Lung microvascular endothelial cell (primary cell): ENCODE measurements at places on chromosomes 4 and X. TPM values are rescaled to one million over a fixed set of nuclear protein-coding genes. Genes with fewer than 3 reads are reported as not detected.
A peak's percentile ranks its signal among the peaks of the same experiment; 100 is the strongest.

The GRIA2 gene
- under 0.01 TPM in 1 of 2 replicates, not detected in the other for total RNA-seq

GRCh38 chr4:15423285-15423711 lies 4.5 kb upstream of the C1QTNF7 start:
- DNase-seq, result no peak

The IL15 gene
- 0.87 and 1.2 TPM in 2 replicates for total RNA-seq

The CLDN22 gene
- not detected in 2 replicates for total RNA-seq

The NALF2 gene
- total RNA-seq, result under 0.01 and 0.20 TPM in 2 replicates

- peak; percentile 36 for DNase-seq
Measured at GRCh38 chr4:113635739-113636437, 125.7 kb downstream of the CAMK2D start.

The DCAF12L2 gene
- under 0.01 TPM in 1 of 2 replicates, not detected in the other for total RNA-seq

DNA sequence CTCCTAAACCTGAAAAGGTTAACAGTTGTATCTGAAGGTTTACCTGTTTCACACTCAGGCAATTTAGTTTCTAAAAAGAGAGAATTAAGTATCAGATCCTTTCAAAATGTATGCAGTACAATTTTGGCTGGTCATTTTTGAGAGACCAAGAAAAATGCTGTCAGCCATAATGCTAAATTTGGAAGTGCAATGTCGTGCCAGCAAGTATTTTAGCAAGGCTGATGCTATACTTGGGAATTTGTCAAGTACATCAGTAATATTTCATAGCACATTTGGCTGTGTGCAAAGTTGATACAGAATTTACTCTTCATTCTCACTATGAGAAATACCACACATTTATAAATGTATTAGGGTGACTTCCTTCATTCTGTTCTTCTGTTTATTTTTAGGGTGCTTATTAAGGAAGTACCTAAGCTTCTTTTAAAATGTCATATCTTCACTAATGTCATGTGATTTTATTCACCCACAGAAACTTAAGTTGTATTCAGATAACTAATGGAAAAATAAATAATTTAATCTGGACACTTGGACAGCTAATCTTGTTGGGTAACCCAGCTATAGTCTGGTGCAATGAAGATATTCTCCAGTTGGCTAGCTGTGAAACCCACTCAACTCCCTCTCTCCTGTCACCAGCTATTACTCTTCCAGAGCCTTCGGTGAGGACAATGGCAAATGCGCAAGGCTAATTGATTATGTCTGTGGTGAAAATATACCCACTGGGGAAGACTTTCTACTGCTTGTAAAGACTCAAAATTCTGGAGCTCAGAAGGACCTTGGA lies 84.2 kb upstream of the TLL1 start:
- no peak for DNase-seq

DNA sequence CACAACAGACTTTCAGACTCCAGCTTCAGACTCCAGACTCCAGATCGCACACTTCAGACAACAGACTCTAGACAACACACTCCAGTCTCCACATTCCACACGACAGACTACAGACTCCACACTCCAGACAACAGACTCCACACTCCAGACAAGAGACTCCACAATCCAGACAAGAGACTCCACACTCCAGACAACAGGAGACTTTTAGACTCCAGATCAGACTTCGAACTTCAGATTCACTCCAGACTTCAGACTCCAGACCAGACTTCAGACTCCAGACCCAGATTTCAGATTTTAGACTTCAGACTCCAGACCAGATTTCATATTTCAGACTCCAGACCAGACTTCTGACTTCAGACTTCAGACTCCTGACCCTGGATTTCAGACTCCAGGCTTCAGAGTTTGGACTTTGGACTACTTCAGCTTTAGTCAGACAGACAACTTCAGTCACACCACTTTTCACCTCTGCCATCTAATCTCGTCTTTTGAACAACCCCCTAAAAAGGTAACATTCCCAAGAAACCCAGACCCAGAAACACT lies 29.0 kb upstream of the TLR2 start:
- DNase-seq, result no peak

DNA sequence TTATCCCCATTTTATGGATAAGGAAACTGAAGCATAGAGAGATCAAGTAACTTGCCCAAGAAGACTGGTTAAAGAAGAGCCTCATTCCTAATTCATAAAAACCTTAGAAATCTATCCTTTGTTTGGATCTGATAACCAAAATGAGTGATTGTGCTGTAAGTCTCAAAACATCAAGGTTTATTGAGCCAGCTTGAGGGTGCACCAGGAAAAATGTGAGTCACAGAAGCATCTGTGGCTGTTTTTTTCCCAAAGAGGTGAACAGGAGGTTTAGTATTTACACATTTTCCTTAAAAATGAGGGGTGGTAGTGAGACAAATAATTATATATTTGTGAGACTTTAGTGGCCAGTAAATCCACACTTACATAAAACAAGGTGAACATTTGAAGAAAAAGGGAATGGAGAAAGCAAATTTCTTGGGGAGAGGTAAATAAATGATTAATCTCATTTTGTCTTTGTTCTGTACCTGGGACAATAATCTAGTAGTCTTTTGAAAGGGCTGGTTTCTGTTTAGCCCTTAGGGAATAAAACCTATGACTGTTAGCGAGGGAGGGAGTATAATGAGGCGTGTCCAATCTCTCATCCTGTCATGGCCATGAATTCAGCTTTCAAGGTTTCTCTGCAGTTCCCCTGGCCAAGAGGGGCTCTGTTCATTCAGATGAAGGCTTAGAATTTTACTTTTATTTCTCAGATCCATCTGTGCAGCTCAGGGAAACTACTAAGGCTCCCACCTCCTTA lies 12.2 kb upstream of the FMR1 start:
- no peak for DNase-seq

- no peak for DNase-seq
Measured at GRCh38 chrX:41890026-41890423, 33.3 kb downstream of the CASK start.

The STIM2 gene
- 8.9 and 17.3 TPM in 2 replicates for total RNA-seq

The NWD2 gene
- total RNA-seq, result not detected in 2 replicates

- peak; percentile 25 for DNase-seq
Measured at GRCh38 chrX:150202641-150203247, 160.4 kb upstream of the MAMLD1 start.

The NAA11 gene
- total RNA-seq, result not detected in 2 replicates

DNA sequence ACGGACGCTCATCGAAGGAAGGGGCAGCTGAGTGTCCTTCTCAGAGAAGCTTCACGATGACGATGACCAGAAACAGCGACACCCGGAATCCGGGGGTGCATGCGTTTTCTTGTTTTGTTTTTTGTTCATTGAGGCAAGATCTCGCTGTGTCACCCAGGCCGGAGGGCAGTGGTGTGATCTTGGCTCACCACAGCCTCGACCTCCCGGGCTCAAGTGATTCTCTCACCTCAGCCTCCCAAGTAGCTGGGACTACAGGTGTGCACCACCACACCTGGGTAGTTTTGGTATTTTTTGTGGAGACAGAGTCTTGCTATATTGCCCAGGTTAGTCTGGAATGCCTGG lies 19.8 kb downstream of the DGKQ start:
- no peak for DNase-seq

- no peak for DNase-seq
Measured at GRCh38 chr4:86451560-86452330, 91.9 kb upstream of the MAPK10 start.

- peak; percentile 1 for DNase-seq
Measured at GRCh38 chr4:166003811-166004210, 130.8 kb downstream of the TLL1 start.

GRCh38 chr4:158513256-158513655 lies 8.4 kb upstream of the RXFP1 start:
- DNase-seq, result no peak

DNA sequence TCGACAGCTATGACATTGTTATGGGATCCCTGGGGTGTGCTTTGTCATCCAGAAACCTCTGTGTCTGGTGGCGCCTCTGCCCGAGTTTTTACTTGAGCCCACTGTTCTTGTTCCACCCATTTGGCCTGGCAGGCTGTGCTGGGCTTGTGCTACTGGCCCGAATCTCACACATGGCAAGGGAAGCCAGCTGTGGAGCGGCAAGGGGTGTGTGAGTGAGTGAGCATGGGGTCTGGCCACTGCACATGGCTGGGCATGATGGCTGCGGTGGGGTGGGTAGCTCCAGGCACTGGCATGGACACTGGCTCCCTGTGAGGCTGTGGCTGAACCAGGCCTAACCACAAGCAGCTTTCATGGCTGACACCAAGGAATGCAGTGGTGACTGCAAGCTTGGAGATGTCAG lies 89.2 kb downstream of the DACH2 start:
- no peak for DNase-seq

DNA sequence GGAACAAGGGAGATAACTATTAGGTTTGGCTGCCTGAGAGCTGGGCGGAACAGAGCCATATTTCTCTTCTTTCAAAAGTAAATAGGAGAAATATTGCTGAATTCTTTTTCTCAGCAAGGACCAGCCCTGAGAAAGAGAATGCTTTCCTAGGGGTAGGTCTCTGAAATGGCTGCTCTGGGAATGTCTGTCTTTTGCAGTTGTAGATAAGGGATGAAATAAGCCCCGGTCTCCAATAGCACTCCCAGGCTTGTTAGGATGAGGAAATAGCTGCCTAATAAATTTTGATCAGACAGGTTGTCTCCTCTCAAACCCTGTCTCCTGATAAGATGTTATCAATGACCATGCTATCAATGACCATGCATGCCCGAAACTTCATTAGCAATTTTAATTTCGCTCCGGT lies 207.8 kb upstream of the KIT start:
- DNase-seq, result no peak
